ENCODE measurements at places on chromosomes 3 and 15.

GRCh38 chr3:141485641-141486495 lies 959 bp upstream of the RASA2 start:
- peak; percentile 13 for DNase-seq

DNA sequence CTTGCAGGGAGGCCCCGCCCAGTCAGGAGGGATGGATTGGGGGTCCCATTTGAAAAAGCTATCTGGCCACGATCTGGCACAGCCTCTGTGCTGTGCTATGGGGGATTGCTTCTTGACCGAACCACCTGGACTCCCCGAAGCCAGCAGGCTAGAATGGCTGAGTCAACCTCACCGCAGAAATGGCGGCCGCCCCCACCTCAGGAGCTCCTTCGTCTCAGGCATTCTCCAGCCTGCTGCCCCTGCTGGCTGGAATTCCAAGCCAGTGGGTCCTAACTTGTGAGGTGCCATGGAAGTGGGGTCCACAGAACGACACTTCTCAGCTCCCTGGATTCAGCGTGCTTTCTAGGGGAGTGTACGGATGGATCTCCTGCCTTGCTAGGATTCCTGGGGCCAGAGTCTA lies 180.5 kb upstream of the TRIM42 start:
- DNase-seq: no peak

- DNase-seq: no peak
Measured at GRCh38 chr15:82263350-82263749, 732 bp downstream of the SAXO2 start.

- no peak for DNase-seq
Measured at GRCh38 chr15:60358935-60359682, 38.7 kb downstream of the ANXA2 start.

DNA sequence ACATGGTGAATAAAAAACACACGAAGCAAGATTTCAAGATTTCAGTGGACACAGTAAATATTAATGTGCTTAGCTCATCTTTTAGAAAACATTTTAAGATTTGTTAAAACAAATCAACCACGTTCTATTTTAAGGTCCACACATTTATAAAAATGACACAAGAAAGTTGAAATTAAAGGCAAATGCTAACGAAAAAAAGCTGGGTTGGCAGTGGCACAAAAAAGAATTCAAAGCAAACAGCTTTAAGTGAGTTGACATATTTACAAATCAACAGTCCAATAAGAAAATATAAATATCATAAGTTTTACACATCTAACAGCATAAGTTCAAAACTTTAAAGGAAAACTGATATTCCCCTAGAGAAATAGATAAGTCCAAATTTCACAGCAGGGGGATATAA lies 430.4 kb upstream of the CCDC54 start:
- DNase-seq: no peak

GRCh38 chr15:74376825-74377581 lies 9.6 kb upstream of the CYP11A1 start:
- DNase-seq: no peak

- no peak for DNase-seq
Measured at GRCh38 chr15:41919954-41920538, 26.2 kb upstream of the SPTBN5 start.

DNA sequence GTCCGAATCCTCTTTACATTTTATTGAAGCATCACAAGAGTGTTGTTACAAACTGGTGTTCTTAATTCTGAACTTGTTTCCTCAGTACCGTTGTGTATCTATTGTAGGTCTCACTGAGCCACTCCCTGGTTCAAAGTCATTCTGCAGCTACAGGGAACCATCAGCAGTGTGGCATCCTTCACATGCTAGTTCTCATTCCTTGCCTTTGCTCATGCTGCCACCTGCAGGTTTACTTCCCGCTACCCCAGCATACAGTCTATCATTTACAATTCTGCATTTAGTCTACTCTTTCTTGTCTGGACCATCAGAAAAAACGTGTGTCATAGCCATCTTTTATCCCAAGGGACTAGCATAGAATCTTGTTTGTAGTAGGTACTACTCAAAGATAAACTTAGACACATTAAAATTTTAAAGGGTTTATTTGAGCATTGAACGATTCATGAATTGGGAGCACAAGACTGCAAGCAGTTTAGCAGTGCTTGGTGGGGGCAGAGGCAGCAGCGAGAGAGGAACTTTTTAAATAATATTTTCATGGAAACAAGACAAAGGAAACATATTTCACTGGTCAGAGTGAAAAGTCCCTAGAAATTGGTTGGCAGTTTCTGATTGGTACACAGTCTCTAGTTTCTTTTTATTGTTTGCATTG lies 402.1 kb downstream of the CADM2 start:
- DNase-seq: no peak

GRCh38 chr15:68641376-68641775 lies 62.6 kb downstream of the CORO2B start:
- no peak for DNase-seq

DNA sequence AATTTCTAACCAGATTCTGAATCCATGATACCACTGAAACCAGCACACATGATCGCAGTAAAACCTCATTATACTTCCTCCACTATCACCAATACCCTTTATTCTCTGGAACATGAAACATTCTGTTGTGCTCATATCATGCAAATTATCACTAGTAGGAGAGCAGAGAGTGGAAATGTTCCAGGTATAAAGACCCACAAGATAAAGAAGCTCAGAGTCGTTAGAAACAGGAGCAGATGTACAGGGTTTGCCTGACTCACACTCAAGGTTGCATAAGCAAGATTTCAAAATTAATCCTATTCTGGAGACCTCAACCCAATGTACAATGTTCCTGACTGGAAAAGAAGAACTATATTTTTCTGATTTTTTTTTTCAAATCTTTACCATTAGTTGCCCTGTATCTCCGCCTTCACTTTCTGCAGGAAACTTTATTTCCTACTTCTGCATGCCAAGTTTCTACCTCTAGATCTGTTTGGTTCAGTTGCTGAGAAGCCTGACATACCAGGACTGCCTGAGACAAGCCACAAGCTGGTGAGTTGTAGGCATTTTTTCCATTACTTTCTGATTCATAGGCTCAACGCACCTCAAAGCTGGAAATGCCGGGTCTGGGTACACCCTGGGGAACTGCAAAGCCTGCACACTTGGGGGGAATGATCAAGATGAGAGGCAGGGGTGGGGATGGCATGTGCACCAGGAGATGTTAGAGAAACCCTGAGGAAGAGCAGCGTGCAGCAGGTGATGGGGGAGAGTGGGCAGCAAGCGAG lies at the start of gene CCR2:
CCR2 (plus strand) TSS at position 465 of the 764 bp plus-strand sequence. CDS start 3,417 bp downstream, outside the sequence.
- DNase-seq: peak; percentile 24

- no peak for DNase-seq
Measured at GRCh38 chr3:3177861-3178497, 1.5 kb downstream of the CRBN start.

DNA sequence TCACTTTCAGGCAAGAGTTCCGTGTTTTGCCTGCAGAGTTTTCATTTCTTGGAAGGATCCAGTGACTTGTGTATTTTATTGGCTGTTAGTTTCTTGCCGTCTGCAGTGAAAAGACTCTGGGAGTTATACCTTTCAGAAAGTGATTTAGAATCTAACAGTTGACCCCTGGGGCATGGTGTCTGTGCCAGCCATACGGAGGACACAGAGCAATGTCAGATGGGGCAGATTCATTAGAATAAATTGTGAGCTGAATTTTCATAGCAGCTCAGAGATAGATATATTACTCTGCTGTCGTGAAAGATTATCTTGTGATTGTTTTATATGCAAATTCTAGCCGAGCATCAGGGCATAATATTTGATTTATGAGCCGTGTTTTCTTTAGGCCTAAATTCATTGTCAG lies 131.6 kb downstream of the SV2B start:
- DNase-seq: no peak

GRCh38 chr15:28001641-28002040 lies 97.5 kb downstream of the OCA2 start:
- no peak for DNase-seq

GRCh38 chr3:58184309-58184981 lies 26.3 kb downstream of the DNASE1L3 start:
- no peak for DNase-seq

- no peak for DNase-seq
Measured at GRCh38 chr3:45409921-45410320, 21.5 kb downstream of the LARS2 start.

DNA sequence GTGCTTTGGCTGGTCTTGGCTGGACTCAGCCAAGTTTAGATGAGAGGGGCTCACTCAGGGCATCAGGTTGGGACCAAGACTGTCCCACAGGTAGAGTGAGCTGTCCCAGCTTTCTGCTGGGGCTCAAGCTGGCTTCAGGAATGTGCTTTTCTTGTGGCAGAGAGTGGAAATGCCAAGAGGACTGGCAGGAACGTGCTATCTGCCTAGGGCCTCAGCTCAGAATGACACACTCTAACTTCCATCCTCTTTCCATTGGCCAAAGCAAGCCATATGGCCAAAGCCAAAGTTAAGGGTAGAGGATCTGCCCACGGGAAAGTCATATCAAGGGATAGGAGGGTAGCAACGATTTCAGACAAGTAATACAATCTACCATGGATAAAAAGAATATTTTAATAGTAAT lies 178.8 kb downstream of the ABHD5 start:
- DNase-seq: no peak

- DNase-seq: no peak
Measured at GRCh38 chr15:44177139-44177538, 17.9 kb downstream of the FRMD5 start.

- no peak for DNase-seq
Measured at GRCh38 chr3:194034346-194035336, 101.3 kb upstream of the HES1 start.

DNA sequence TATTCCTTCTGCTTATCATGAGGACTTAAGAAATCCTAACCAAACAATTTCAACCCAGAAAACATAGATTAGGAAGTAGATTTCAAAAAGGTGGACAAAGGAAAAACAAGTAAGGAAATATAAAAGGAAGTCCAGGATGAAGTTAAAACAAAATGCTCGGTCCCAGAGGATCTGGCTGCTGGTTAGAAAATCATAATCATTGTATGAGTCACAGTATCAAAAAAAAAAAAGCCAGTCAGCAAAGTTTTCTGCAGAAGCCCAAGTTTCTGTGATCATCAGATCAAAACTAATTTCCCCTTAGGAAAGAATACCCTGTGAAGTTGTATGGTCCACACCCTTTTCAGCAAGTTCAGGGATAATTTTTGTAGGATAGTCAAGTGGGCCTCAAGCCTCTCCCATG lies 43.0 kb upstream of the LRTM1 start:
- DNase-seq: no peak

DNA sequence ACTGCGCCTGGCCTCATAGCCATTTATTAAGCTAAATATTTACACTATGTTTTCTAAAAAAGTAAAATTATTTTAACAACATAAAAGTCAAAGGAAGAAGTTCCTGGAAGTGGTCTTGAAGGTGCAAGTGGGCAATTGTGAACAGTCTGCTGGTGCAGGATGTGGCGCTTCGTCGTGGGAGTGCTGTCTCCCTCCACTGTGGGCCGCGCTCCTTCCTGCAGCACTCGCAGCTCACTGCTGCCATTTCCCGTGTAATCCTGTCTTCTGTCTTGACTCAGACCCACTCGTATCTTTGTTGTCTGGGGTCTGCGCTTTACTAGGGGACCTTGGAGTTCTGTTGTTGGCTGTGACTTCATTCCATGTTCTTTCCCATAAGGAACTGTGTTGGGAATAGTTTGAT lies 56.3 kb downstream of the APBA2 start:
- DNase-seq: peak; percentile 28

DNA sequence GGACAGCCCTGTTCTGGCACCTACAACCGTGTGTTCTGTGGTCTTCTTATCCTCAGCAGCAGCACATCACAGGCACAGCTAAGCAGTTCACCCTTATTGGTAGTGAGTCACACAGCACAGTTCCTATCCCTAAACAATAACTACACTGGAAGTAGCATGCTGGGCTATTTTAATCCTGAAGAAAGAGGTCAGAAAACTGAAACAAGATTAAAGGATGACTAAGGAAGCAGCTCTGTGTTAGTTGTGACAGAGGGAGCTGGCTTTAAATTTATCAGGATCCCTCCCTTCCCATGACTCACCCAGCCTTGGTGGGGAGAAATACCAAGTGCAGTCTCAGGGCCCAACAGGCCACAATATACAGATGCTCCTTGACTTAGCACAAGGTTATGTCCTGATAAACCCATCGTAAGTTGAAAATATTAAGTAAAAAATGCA lies 144.3 kb downstream of the ERC2 start:
- no peak for DNase-seq

DNA sequence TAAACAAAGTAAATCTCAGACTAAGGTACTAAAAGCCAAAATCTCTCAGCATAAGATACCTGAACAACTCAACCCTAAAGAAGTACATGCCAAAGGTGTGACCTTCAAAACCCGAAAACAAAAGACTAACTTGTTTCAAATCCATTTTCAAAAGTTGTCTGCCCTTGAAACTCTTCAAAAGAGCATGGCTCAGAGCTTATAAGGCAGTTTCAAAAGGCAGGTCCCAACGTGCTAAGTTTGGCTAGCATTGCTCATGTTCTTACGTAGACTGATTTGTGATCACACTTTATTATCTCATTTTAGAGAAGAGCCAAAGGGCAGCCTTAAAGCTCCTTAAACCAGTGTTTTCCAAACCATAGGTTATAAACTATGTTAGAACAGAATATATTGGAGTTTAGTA lies 112.2 kb downstream of the FEZF2 start:
- no peak for DNase-seq

DNA sequence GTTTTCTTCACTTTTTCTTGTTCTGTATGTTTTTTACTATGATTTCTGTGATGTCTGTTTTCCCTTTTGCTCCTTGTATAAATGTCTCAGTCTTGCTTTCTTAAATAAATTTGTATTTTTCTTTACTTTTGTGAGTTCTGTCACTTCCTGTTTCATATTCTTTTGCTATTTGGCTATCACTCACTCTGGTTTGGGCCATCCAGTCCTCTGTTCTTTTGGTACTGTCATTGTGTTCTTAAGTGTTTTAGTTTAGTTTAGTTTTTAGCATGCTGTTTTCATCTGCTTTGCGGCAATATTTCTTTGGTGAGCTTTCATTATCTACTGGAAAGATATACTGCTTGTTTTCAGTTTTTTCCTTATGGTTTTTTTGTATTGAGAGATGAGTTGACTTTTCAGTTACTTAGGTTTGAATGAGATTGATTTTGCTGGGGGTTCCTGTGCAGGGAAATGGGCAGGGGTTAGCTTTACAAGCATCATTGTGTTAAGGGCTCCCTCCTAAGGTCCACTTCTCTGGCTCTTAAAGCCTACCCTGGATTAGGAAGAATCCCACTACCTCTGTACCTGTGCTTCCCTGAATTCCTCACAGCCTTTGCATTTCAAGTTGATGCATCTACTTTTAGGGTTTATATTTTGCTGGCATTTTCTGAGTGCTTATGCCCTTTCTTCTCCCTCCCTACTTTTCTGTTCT lies 35.1 kb downstream of the PDCD6IP start:
- no peak for DNase-seq

DNA sequence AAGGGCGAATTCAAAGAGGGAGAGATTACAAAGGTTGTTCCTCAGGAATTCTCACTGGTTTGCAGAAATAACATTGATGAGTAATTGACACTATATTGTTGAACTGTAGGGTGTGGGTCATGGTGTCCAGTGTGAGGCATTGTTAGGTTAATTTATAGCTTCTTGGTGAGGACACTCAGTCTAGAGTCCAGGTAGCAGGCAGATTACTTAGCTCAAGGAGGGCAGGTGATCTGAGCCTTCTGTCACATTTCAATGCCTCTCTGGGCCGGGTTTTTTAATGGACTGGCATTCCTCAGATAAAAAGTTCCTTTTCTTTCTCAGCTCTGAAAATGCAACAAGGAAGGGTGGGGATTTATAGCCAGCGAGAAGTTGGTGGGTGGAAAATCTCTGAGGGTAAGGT lies 194.2 kb upstream of the PROK2 start:
- DNase-seq: no peak

GRCh38 chr3:23778446-23778845 lies 27.3 kb upstream of the UBE2E1 start:
- no peak for DNase-seq
